ENCODE measurements at places on chromosomes 2 and 18.

DNA sequence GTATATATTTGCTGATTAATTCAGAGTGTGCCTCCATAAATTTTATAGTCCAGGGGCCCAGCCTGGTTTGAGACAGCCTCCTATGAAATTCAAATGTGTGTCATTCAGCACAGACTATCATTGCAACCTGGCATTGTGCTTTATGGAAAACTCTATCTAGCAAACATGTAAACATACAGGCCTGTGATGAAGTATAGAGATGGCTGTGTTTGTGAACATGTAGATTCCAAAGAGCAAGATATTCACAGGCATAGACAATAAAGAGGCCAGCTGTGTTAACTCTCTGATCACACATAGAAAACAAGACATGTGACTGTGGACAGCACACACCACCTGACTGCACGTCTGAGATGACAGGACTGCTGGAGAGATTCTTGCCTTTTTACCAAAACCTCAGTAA lies 297.9 kb downstream of the EN1 start:
- DNase-seq, result no peak

GRCh38 chr18:55841314-55841713 lies 253.3 kb upstream of the TCF4 start:
- no peak for DNase-seq

GRCh38 chr2:176826356-176826755 lies 386.2 kb upstream of the HNRNPA3 start:
- DNase-seq, result no peak

DNA sequence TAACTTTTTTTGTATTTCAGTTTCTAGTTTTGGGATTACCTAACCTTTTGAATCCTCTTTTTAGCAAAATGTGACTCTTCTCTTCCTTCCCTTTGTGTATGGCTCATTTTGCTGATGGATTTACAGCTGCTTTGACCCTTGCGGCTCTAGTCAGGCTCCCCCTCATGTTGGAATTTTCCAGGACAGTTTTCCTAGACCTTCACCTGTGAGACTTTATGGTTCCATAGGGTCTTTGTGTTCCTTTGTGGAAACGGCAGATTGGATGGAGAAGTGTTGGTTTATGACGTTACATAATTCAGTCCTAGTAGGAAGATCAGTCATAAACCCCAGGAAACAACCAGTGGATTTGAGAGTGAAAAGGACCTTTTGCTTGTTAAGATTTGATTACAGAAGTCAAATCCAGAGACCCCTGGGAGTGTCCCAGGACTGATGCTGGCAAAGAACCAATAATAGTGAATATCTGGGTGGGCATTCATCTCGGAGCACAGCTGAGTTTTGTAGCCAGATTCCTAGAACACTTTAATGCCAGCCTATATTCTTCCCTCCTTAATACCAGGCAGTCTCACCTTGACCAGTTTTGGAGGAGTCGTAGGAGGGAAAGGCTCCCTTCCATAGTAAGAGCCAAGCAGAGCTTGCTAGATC lies 42.7 kb downstream of the SOCS6 start:
- no peak for DNase-seq

DNA sequence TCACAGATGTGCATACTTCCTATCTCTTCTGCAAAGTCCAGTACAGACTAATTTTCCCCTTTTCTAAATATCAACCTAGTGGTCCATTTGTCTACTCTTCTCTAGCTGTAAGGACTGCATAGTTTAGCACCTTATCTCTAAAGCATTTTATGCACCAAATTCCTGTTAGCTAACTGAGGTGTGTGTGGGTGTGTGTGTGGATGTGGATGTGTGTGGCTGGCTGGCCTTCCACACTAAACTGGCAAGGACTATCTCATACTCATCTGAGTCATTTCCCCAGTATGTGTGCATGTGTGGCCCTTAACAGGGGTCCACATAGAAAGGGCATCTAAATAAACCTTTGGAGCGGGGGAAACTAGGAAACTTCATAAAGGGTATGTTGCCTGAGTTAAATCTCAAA lies 139.6 kb downstream of the TTC32 start:
- no peak for DNase-seq

GRCh38 chr2:67295851-67296250 lies 101.3 kb upstream of the ETAA1 start:
- DNase-seq, result no peak
